ENCODE measurements at places on chromosomes 3 and 15.

GRCh38 chr15:68328443-68328842 lies 50.9 kb downstream of the FEM1B start:
- no peak for DNase-seq

- no peak for DNase-seq
Measured at GRCh38 chr3:17390785-17391184, 351.6 kb downstream of the TBC1D5 start.

DNA sequence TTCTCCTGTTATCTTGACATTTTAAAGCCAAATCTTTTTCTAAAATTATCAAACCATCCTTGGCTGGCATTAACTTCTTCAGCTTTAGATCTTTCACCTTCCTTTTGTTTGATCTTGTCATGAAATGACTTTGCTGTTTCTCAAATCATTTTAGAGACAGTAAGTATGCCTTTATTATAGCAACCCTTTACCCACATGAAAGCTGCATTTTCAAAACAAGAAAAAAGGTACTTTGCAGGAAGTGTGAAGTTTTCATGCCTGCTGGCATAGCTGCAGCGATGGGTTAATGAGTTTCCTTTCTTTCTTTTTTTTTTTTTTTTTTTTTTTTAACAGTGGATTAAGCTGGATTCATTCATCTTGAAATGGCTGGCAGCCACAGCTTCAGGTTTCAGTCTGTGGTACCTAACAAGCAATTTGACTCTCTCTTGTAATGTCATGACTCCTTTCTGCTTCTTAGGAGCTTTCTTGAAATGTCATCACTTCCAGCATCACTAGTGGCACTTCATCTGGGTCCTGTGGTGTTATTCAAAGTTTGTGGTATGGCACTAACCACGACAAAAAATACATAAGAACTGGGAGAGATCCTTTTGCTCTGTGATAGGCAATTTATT lies 18.8 kb downstream of the SLC25A26 start:
- DNase-seq, result no peak

GRCh38 chr15:97446138-97446537 lies 514.4 kb upstream of the ARRDC4 start:
- DNase-seq, result no peak

DNA sequence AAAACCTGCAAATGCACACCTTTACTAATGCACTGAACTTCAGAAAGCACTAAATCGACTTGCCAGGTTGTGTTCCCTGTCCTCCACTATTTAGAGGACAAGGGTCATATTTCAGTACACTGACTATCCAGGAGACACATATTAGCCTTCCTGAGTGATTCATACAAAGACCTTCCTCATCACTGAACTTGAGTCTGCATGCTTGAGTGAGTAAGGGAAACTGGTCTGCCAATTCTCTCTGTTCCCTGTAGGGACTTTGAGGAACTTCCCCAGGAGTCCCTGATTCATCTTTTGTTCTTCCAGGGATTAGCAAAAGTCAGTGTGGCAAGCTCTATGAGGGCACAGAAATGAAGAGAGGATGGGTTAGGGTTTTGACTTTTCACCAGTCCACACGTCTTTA lies 565.9 kb downstream of the PDCD6IP start:
- DNase-seq, result no peak

- no peak for DNase-seq
Measured at GRCh38 chr15:68299436-68299835, 21.9 kb downstream of the FEM1B start.

DNA sequence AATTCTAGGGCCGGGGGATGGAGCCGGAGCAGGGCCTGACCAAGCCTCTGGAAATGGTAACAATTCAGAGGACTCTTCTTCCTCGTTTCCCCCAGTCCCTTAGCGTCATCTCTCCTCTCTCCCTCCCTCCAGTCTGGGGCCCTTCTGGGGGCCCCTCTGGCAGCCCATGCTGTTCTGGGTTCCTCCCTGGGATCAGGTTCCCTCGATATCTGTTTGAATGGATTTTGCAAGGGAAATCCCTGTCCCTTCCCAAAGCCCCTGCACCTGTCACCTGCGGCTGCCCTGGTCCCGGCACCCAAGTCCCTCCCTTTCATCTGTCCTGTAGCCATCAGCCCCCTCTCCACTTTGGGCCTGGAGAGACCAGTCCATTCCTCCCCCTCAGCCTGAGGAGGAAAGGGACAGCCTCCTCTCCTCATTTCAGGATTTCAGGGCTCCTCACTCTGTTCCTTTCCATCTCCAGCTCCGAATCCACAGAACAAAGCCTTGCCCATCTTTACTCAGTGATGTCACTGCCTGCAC lies 1.7 kb upstream of the PLCB2 start:
- no peak for DNase-seq

DNA sequence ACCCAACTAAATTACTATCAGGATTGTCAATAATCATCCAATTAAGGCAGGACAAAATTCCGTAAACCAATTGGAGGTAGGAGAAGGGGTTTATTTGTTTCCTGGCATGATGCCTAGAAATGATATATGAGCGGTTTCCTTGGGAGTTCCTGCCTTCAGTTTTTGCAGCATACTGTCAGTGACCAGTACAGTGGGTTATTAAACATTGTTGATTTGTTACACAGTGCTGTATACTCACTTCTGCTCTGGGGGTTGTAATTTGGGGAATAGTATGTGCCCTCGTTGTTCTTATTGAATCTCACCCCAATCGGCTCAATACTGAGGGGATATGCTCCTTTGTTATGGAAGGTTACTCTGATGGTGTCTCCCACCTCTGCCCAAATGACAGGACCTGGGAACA lies 22.2 kb downstream of the CP start:
- DNase-seq, result peak; percentile 92

DNA sequence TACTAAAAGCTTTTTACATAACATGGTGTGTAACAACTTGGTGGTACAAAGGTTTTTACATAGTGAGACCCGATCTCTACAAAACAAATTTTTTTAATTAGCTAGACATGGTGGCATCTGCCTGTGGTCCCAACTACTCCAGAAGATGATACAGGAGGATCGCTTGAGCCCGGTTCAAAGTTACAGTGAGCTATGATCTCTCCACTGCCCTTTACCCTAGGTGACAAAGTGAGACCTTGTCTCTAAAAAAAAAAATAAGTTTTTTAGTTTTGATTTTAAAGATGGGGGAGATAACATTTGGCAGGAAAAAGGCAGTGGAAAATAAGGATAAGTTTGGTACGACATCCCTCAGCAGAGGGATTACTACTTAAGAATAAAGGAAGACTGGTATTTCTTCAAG lies 5.9 kb downstream of the FAM162A start:
- DNase-seq, result no peak

DNA sequence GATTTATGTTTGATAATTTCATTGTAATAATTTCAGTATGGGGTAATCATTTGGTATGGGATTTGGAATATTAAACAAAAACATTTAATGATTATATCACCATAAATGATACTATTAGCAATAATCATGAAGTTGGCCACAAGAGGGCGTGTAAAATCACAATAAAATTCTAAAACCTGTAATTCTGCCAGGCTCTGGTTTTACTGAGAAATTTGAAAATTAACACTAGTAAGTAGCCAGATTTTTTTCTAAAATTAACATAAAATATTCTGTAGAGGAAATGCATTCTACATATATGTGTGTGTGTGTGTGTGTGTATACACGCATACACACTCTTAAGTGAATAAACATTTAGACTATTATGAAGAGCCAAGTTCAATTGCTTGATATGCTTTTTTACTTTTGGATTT lies 40.5 kb downstream of the FEZF2 start:
- no peak for DNase-seq

DNA sequence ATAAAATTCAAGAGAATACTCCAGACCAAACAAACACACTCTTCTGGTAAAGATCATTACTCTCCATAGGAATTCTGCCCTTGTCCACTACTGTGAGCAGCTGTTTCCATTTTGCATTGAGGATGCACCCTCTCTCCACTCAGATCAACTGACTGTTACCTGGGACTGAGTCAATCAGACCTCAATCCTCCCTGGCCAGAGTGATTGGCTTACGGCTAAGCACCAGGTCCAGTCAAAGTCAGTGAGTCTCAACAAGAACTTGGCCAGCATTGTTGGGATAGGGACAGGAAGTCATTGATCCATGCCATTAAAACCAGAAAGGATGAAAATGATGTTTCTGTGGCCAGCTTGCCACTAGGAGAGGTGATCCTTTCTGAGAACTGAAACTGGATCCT lies 79.7 kb downstream of the WNT5A start:
- DNase-seq, result no peak

DNA sequence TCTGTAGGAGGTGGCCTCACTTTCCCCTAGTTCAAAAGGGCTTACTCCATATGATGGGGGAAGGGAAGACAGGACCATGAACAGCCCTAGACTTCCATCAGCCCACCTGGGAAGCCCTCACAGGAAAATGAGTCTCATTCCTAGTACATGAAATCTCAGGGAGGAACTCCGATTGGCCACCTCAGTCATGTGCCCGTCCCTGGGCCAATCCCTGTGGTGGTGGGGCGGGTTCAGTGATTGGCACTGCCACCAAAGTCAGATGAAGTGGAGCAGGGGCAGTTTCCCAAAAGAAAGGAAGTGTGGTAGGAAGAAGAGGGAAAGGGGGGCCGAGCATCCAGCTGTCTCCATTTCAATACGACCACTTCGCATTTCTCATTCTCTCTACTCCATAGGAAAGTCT lies 25.9 kb upstream of the GP9 start:
- no peak for DNase-seq

DNA sequence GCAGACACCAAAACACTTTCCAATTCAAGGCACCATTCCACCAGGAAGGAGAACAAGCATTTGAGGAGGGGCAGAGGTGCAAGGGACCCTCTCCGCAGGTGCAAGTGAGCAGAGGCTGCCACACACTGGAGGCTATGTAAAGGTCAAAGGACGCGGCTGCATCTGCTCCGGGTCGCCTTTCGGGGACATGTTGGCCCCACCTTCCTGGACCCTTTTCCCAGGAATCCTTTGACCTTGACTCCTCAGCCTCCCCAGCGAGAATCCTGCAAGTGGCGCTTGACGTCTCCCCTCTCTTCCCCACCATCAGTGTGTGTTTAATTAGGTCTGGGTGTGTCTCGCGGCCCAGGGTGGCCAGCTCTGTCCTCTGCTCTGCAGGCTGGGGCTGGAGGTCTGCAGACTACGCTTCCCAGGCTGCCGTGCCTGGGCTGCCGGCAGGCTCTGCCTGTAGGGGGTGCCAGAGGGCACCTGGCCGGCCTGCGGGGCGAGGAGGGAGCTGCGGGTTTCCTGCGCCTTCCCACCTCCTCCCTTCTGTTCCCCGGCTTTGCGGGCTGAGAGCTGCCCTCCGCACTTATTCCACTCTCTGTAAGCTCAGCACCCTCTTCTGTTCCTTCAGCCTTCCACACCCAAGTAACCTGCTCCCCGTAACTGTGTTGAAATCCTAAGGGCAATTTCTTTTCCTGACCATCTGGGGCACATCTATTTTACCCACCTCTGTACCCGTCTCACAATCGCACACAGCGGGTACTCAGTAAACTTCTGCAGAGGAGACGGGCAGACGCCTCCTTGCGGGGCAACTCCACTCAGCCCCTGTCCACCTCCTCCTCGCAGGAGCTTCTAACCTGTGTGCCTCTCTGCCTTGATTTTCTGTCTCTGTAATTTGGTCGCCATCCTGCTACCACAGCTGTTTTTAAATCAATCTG lies 129.8 kb downstream of the NSMCE3 start:
- DNase-seq, result no peak

GRCh38 chr3:15221574-15222217 lies 15.7 kb downstream of the CAPN7 start:
- no peak for DNase-seq

GRCh38 chr3:25692341-25692740 lies 27.6 kb upstream of the TOP2B start:
- DNase-seq, result no peak

GRCh38 chr15:59388670-59389069 lies 16.0 kb upstream of the MYO1E start:
- no peak for DNase-seq

- no peak for DNase-seq
Measured at GRCh38 chr3:74676-75243, 121.8 kb upstream of the CHL1 start.

DNA sequence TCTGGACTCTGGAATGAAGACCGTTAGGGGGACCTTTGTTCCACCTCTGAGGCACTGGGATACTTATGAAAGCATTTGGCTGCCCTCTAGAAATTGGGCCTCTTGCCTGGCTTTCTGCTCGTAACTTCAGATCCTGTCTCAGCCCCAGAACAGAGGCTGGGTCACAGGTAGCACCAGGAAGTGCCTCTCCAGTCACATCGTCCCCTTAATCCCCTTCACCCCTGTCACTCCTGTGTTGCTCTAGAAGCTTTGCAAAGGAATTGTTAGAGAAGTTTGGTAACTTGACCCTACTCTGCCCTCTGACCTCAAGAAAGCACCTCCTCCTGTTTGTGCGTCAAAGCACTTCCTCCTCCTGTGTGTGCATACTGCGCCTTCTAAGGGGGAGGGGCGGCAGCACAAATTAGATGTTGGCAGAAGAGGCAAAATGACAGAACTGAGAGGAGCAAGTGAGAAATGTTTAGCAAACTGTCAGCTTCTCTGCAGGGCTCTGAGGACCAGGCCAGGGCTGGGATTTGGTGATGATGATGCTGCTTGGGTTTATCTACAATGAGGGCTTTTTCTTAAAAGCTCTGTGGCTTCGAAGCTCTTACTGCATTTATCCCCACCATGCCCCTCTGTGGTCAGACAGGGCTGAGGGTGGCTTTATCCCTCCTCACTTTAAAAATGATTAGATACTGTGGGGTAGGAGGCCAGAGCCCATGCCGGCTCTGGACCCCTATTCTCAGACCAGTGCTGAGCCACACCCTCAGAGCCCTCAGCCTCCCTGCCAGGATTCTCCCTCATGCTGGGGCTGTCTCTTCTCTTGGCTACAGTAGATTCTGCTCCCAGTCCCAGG lies 76.2 kb downstream of the LARS2 start:
- no peak for DNase-seq

DNA sequence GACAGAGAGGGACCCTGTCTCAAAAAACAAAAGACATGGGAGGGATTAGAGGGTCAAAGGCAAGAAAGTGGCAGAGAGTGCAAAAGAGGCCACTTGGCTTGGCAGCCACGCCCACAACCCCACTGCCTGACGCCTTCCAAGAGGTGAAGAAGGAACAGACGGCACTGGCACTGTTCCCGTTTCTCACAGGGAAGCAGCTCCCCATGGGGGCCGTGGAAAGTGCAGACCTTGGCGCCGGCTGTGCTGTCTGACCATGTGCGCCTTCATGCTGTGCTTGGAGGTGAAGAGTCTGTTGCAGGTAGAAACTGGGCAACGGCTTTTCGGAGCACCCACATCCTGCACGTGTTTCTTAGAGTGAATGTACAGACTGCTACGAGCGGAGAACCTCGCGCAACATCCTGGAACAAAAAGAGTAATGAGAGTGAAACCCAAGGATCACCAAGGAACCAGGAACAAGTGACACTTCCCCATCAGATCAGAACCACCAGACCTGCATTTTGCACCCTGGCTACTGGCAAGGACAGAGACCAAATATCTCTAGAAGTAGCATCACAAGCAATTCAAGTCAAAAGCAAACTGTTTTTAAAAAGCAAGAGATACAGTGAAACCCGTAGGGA lies 9.7 kb downstream of the ZXDC start:
- DNase-seq, result no peak

DNA sequence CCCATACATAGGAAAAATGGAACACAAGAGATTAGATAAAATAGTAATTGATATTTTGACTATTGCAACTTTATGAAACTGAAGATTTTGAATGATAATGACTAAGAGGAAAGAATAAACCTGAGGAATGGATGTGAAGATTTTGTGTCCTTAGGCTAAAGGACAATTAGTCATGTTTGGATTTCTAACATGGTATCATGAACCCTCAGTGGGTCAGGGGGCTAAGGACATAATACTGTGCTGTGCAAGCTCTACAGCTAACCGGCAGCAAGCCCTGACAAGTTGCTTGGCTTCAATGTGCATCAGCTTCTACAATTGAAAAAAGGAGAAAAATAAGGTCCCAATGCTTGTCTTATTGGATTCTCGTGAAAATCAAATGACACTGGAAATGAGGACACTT lies 491.0 kb downstream of the MECOM start:
- DNase-seq, result no peak
